ENCODE measurements at places on chromosomes 7 and 10.

- no peak for DNase-seq
Observed at GRCh38 chr7:94022550-94022949, 18.4 kb upstream of the BET1 start.

- no peak for DNase-seq
Observed at GRCh38 chr10:75223507-75223906, 12.2 kb downstream of the COMTD1 start.

DNA sequence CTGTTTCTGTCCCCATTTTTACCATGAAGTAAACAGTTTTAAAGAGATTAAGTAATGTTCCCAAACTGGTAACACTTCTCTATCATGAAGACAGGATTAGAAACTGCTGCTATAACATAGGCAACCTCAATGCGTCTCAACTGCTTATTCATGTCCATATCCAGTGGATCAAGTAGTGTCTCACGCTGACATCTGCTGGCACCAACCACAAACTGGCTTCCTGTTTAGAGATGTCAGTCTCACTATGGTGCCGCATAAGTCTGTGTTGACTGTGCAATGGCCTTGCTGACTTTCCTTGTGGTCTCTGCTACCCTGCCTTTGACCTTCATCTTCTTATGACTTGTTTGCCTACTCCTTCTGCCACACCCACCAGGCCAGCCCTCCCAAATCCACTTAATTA lies 369.6 kb upstream of the DPP6 start:
- DNase-seq: no peak

GRCh38 chr10:123021517-123021916 lies 12.7 kb downstream of the ACADSB start:
- DNase-seq: no peak
